ENCODE measurements at places on chromosomes 2 and 18.

- DNase-seq: no peak
Measured at GRCh38 chr2:234290671-234291070, 206.2 kb downstream of the ARL4C start.

DNA sequence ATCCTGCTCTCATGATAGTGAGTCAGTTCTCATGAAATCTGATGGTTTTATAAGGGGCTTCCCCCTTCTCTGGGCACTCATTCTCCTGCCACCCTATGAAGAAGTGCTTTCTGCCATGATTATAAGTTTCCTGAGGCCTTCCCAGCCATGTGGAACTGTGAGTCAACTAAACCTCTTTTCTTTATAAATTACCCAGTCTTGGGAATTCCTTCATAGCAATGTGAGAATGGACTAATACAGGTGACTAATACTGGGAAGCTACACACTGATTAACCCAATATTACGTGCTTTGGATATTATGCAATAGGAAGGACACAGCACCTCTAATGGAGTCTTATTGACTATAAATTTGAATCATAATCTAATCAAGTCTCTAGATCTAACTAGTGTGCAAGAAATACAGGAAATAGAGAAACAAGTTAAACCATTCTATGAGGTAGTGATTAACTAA, 107.2 kb upstream of the ETAA1 start:
- DNase-seq: no peak

DNA sequence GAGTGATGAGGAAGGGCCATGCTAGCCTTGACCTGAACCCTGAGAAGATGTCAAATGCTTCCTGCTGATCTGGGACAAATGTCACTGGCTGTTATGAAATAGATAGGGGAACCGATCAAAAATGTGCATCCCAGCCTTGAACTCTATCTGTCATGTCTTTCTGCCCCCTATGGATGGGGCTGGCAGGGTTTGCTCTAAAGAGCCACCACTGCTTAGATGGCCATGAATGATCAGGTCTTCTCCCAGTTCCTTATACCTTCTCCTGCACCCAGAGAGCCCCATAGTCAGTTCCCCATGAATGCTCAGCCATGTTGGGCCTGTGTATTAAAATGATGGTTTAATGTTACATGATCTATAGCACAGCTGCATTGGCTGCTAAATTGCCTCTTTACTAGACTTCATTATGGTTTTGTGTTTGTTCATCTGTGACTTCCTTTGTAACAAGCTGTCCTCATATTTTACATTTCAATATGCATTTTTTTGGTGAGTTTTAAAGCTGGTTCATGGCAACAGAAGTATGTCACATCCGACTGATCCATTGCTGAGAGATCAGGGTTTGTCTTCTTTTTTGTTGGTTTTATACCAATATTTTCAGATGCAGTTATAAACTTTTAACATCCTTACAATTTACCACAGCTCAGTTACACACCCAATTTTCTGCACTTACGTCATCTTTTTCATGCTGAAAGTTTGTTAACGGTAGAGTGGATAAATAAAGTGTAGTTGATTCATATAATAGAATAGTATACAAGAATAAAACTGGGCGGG, 56.3 kb upstream of the SMAD2 start:
- no peak for DNase-seq

DNA sequence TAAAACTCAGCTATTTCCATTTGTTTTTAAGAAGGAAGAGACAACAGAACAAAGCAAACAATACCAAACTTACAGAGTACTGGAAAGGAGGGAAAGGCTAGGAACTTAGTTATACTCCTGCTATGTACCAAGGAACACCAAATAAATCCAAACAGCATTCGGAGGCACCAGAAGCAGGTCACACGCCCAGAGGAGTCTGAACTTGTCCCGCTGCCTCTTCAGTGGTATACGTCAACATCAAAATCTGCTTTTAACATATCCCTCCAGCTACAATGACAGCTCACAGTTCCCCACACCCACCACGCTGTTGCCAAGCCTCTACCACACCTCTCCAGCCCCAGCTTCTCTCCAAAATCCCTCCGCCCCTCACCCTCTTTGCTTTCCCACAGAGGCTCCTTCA, 17.3 kb downstream of the C2orf76 start:
- no peak for DNase-seq

GRCh38 chr2:58521803-58522554, 280.9 kb upstream of the FANCL start:
- DNase-seq: no peak

GRCh38 chr2:73982140-73982617, 2.5 kb upstream of the TET3 start:
- no peak for DNase-seq

DNA sequence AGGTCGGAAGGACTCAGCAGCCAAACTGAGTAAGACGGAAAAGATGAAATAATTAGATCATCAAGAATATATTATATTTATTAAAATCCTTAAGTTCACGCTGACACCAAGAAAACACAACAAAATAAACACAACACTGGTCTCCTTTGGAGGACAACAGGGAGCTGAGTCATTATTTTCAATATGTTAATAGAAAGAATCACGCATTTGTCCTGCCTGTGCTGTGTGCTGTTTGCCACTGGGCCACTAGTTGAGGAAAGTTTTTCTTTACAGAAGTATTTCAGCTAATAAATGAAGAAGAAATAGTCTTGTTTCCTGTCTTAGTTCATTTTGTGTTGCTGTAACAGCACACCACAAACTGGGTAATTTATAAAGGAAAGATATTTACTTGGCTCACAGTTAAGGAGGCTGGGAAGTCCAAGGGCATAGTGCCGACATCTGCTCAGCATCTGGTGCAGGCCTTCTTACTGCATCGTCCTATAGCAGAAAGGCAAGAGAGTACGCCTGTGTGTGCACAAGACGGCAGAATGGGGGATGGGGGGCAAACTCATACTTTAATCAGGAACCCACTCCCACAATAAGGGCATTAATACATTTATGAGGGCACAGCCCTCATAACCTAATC, 88.0 kb downstream of the TCF7L1 start:
- DNase-seq: no peak

DNA sequence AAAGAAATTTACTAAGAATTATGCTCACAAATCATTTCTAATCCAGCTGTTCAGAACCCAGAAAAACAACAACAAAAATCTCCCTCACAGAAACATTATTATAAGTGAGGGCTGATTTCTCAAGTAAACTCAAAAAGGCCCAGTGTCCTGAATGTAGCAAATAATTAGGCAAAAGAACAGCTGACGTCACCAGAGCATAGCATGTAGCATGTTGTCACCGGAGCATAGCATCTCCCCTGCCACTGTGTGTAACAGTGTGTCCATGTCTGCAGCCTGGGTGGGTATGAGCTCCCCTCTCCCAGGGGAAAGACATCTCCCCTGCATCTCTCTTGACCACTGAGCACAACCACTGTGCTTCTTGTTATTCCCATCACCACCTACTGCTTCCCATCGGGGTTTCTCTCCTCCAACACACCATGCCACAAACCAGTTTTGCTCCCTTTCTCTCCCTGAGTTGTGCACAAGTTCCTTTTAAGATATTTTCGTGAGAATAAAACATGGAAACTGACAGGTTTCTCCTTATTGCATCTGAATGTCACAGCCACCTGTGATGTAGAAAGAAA, 126.7 kb downstream of the CABYR start:
- DNase-seq: no peak

GRCh38 chr2:175964195-175964594, 37.9 kb downstream of the LNPK start:
- DNase-seq: no peak
